ENCODE measurements at places on chromosomes 12 and 14.

- DNase-seq = peak; percentile 24
Measured at GRCh38 chr12:48811437-48812090, 6.7 kb upstream of the CACNB3 start.

- no peak for DNase-seq
Measured at GRCh38 chr12:59928416-59928815, 332.6 kb downstream of the SLC16A7 start.

DNA sequence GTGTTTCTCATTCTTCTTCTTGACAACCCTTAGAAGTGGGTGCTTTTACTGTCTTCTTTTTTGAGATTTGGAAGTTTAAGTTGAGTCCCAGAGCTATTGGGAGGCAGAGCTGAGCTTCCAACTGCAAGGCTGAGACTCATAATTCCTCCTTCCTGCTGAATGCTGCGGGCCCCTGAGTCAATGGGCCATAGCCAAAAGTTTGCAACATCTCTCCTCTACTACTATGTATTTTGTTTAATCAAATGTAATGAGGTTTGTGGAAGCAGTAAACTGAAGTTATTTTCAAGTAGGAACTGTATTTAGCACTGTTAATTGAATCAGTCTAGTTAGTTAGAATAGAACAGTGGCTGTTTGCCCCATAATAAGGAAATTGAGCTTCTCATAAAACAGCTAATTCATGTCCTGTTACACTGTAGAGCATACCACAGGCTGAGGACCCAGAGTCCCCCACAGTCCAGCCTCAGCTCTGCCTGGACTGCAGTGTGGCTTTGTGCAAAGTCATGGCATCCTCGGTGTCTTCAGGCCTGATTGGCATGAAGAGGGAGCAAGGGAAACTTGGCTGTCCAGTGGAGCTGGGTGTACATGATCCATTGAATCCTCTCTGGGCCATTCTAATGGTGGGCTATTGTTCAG is 631.7 kb downstream of the VRK1 start:
- no peak for DNase-seq

DNA sequence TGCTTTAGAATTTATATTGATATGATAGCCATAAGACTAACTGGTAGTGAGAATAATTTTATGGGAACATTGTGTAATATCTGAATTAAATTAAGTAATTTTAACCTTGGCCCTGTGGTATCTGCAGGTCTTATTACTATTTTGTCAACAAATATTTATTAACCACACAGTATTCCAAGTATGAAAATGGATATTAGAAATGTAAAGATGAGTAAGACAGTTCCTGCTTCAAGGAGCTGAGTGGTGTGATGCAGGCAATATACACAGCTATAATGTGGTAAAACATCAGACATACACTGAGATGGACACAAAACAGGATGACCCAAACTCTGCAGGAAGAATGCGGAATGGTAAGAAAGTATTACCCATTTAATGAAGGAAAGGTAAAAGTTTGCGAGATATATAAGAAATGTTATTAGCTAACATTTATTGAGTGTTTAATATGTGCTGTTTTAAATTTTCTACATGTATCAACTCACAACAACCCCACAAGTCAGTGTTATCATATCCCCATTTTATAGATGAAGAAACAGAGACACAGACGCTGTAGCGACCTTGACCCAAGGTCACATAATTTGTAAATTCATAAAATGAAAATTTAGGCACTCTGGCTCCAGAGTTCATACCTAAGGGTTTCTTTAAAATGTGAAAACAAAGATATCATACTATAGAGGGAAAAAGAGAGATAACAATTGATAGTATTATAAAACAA is 12.7 kb downstream of the ABCD2 start:
- peak; percentile 51 for DNase-seq

DNA sequence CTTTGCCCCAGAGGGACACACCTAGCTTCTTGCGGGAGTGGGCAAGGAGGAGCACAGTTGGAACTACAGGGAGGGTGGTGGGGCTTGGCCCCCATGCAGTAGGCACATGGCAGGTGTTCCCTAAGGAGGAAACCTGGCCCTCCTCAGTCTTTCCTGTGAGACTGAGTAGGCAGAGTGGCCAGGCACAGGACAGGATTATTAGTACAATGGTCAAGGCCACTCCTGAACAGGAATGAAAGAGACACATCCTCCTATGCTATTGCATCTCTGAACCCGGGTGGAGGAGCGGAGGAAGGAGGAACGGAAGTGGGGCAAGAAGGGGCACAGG is 846 bp downstream of the MYO1A start:
- no peak for DNase-seq

GRCh38 chr14:83958359-83958758 is 1571.6 kb upstream of the FLRT2 start:
- DNase-seq = no peak

- DNase-seq = no peak
Measured at GRCh38 chr12:132044661-132045412, 95.1 kb downstream of the EP400 start.

DNA sequence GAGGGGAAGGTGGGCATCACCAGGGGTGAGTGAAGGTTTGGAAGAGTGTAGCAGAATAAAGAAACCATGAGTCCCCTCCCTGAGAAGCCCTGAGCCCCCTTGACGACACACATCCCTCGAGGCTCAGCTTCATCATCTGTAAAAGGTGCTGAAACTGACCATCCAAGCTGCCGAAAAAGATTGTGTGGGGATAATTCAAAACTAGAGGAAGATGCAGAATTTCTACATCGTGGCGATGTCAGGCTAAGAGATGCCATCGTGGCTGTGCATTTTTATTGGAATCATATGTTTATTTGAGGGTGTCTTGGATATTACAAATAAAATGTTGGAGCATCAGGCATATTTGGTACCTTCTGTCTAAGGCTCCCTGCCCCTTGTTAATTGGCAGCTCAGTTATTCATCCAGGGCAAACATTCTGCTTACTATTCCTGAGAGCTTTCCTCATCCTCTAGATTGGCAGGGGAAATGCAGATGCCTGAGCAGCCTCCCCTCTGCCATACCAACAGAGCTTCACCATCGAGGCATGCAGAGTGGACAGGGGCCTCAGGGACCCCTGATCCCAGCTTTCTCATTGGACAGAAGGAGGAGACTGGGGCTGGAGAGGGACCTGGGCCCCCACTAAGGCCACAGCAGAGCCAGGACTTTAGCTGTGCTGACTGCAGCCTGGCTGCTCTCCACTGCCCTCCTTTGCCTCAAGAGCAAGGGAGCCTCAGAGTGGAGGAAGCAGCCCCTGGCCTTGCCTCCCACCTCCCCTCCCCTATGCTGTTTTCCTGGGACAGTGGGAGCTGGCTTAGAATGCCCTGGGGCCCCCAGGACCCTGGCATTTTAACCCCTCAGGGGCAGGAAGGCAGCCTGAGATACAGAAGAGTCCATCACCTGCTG is 7.0 kb downstream of the SERPINA1 start:
- DNase-seq = no peak

DNA sequence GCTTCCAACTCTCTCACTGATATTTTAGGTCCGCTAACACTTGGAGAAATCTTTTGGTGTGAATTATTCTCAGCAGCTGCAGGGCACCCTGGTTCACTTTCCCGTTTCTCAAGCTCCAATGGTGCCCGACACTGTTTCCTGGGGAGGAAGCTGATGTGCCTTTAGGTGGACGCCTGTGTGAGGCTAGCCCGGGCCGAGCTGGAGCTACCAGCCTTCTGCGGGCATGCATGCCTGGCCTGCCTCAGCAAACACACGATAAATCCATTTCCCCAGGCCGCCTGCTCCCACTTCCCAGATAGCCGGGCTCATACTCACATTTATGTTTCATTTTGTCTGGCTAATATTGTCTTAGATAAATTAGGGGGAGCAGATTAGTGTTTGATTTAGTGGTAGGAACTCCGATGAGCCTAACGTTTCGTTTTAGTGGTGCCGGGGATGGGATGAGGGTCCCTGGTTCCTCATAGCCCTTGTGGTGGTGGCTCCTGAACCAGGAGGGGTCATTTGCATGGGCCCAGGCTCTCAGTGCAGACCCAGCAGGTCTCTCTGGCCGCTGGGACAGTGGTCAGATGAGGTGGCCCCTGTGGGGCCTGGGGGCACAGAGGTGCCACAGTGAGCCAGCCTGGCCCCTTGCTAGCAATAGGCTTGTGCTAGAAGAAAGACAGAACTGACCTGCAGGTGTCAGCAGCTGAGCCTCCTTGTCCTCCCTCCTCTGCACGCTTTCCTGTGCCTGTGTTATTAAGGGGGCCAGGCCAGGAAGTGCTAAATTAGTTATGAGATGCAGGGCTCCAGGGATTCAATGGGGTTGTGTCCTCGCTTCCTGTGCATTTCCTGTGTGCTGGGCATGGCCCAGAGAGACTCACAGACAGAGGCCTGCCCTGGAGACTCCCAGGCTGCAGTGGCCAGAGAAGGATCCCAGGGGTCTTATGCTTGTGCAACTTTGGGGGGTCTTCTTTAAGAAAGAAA is 88.3 kb downstream of the KIF26A start:
- no peak for DNase-seq

- no peak for DNase-seq
Measured at GRCh38 chr12:67200386-67200785, 68.8 kb upstream of the CAND1 start.

DNA sequence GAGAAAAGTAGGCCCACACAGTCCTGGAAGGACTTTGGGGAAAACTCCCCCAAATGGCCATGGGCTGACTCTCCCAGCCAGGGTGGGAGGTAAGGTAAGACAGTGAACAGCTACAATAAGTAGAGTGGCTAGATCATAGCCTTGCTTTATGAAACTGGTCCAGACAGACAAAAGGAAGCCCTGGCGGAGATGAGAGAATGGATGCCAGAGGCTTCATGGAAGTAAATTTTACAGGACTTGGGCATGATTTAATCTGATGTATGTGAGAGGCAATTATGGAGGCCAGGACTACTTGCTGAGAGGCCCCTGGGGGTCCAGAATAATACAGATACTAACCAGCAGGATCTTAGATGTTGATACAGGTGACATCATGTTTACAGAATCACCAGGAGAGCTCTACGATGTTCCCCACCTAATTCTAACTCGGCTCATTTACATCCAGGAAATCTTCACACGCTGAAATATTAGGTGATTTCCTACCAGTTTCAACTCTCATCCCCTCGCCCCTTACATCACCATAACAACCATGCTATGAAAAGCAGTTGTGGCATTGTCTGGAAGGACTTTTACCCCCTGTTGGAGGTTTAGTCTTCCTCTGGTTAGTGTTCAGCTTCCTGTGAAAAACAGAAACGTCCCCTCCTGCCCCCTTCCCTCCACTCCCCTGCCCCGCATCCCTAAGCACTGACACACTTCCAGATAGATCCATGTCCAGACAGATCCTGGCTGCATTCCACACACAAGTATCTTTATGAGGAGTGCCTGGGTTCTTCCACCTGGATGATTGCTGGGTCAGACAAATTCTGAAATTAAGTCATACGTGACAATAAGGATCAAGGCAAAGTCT is 39.5 kb upstream of the NT5DC3 start:
- DNase-seq = peak; percentile 17

- no peak for DNase-seq
Measured at GRCh38 chr12:64120568-64120967, 101.5 kb downstream of the KICS2 start.

GRCh38 chr14:71430678-71431376 is 501.4 kb upstream of the RGS6 start:
- DNase-seq = no peak

GRCh38 chr12:1719139-1719538 is 28.3 kb downstream of the ADIPOR2 start:
- peak; percentile 24 for DNase-seq

DNA sequence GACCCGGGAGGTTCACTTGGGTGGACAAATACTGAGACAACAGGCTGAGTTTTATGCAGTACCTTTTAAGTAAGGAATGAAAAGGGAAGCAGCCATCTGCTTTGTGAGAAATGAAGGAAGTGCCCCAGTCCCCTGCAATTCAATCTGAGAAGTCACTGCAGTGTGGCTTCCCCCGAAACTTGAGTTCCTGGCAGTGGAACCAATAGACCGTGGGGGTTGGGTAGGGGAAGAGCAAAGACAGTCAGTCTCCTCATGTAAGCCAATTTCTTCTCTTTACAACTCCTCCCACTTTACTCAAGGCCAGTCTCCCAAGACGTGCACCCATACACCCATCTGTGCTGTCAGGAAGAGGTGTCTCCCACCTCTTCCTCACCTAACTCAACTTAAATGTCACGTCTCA is 206.5 kb downstream of the BCAT1 start:
- DNase-seq = no peak

- no peak for DNase-seq
Measured at GRCh38 chr12:55673638-55674037, 34.1 kb downstream of the ITGA7 start.

- no peak for DNase-seq
Measured at GRCh38 chr14:101821528-101821927, 60.0 kb downstream of the PPP2R5C start.

GRCh38 chr12:5432011-5432400 is at the start of gene NTF3:
Gene NTF3, plus strand, starts transcription at chr12:5432108. Its CDS starts 217 bp downstream, at chr12:5432325.
- peak; percentile 19 for DNase-seq

GRCh38 chr14:22485178-22485577 is 103.8 kb downstream of the DAD1 start:
- no peak for DNase-seq

DNA sequence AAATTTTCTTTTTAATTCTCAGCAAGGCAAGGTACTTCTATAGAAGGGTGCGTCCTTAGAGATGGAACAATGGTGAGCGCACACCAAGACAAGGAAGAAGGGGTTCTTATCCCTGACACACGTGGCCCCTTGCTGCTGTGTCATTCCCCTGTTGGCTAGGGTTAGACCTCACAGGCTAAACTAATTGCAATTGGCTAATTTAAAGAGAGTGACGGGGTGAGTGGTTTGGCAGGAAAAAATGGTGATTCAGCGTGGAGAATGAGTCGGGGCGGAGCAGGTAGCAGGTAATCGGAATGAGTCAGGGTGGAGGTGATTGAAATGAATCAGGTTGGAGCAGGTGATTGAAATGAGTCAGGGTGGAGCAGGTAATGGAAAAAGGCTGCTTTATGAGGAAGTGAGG is 36.3 kb upstream of the HECTD1 start:
- no peak for DNase-seq

- DNase-seq = peak; percentile 96
Measured at GRCh38 chr12:94640134-94640928, 10.0 kb downstream of the TMCC3 start.

DNA sequence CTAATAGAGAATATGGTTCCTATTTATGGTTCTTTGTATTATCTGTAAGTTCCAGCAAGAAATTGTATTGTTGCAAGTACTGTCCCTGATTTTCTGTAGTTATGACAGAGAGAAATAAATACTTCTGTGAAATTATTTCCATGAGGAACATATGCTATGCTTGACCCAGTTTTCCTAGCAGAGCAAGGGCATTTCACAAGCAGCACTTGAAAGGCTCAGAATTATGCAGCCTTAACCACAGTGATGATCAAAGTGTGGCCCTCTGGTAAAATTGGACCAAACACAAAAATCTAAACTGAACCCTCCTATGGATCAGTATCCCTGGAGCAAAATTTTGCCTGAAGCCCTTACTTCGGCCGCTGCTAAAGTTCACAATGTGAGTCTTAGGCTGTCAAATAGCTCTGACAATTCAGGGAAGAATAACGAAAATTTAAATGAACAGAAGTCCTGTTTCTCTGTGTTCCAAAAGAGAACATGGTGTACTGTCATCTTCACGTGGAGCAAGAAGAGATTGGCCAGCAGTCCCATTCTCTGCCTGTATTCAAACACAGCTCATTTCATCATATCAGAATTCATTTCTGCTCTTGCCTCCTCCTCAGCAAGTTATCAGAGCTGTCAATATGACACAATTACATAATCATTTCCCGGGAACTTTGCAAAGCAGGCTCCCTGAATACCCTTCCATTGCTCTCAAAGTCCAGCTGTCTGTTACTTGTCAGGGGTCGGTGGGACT is 471.9 kb downstream of the RPS29 start:
- no peak for DNase-seq
